ENCODE measurements at places on chromosomes 13 and 19.

DNA sequence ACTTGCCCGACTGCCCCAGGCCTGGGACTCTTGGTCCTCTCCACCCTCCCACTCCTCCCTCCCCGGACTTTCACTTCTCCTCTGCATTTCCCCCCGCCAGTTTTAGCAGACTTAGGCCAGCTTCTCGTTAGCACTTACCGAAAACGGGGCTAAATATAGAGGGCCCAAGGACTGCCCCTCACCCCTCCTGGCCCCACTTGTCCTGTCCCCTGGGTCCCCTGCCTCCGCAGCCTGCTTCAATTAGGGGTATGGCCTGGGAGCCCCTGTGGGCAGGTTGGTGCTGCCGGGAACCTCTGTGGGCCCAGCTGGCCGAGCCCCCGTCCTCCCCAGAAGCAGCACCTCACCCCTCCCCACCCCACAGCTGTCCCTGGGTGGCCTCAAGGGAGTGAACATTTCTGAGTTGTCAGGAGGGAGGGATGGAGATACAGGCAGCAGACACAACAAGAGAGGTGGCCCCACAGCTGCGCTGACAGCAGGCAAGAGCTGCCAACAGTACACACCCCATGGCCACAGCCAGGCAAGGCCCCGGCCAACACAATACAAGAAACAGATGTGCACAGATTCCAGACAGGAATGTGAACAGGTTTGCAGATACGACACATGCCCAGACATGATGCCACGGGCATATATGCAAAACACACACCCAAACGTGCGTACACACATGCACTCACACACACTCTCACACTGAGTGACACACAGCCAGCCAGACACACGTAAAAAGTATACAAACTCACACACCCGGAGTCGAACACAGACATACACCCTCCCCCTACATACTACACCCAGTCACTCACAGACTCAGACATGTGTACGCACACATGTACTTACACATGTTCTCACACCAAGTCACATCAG is 2.6 kb downstream of the POU2F2 start:
- DNase-seq: no peak

GRCh38 chr19:4140237-4140711 is 13.2 kb upstream of the CREB3L3 start:
- peak; percentile 30 for DNase-seq

DNA sequence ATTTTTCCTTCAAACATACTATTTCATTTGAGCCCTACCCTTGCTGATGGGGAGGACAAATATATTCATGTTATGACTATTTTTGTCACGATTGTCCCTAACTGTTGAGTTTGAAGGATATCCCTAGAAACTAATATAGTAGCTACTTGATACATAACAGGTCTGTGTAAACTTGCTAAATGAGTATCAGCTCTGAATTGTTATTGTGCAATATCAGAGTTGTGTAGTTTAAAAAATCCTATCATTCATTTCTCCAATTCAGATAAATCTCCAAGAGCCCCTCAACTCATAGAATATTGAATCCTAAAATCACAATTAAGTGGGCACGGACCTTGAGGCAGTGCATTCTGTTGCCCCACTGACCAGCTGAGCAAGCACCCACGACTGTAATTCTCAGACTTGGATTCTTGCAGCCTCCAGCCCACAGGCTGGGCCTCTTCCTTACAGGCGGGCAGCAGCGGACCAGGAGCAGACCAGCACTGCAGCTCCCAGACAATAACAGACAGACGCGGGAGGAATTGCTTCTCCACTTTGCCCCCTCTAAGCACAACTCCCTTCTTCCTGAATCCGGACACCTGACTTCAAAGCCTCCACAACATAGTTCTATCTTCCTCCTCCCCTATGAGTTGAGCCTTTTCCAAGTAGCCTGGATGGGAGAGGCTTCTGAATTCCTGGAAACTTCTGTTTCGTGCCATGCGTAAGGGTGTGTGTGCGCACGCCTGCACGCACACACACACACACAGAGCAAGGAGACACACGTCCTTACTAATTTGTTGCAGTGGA is 337.6 kb upstream of the ARGLU1 start:
- no peak for DNase-seq

- no peak for DNase-seq
Observed at GRCh38 chr13:62251734-62252133, 836.1 kb upstream of the PCDH20 start.

DNA sequence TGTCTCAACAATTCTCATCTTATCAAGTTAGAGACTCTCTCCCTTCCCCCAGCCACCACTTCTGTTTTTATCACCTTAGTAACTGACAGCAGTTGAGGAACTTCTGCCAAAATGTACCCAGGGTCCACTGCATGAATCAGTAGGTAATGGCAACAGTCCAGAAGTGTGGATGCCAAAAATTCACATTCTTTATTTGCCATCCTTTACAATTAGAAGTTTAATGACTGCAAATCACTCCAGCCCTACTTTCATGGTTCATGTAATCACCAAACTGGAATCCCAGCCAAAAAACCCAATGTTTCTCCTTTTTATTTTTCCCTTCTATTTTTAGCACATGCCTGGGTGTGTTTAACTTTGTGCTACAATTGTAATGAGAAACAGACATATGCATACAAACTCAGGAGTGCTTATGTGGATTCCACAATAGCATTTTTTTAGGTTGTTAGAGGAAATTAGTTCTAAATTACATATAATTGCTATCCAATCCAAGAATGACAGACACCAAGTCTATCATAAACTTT is 243.5 kb downstream of the RGCC start:
- DNase-seq: no peak

- no peak for DNase-seq
Observed at GRCh38 chr19:48685583-48685982, 10.2 kb upstream of the FUT2 start.

DNA sequence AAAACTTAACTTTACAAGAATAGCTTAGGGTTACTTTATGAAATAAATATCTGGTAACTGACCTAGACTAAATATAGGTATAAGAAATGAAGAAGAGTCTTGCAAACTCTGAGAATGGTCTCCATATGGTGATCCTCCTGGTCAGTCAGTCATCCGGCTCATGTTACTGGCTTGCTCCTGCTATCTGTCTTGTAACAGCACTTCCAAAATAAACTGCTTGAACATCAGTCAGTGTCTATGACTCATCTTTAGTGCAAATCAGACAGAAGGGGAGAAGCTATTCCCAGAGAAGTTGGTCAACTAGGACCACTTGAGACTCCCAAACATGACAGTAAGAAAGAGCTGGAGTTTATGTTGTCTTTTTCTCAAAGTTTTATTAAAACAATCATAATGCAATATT is 1550.9 kb downstream of the PCDH9 start:
- no peak for DNase-seq

DNA sequence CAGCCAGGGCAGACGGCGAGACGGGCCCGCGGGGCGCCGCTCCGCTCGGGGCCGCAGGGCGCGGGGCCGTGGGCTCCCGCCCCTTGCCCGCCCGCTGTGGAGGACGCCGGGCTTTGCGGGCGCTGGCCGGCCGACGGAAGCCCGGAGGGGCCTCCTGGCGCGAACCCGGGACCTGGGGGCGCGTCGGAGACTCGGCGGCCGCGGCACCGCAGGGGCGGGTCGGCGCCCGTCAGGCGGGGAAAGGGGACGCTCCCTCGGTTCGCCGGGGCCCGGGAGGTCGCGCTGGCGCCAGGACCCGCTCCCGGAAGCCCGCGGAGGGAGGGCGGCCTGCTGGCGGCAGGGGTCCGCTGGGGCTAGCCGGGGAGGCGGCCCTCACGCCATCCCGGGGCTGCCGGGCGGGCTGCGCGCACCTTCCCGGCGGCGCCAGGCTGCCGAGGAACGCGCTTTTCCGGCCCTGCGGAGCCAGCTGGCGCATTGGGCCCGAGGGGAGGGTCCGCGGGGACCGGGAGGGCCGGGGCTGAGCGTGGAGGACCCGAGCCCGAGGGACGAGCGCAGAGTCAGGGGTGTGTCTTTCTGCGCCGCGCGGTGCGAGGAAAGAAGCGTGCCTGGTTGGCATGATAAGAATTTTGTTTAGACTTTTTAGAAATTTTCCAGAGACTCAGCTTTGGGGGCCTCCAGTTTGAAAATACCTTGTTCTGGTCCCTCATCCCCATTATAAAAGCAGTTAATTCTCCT is 511 bp downstream of the GARRE1 start:
- no peak for DNase-seq

DNA sequence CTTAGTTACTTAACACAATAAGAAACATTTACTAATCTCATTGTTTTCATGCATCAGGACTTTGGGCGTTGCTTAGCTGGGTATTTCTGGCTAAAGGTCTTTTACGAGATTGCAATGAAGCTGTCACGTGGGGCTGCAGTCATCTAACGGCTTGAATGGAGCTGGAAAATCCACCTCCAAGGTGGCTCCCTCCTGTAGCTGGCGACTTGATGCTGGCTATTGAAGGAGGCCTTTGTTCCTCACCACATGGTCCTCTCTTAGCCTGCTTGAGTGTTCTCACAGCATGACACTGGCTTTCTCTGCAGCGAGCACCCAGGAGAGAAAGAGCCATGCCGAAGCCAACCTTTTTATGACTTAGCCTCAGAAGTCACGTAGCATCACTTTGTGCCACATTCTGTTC is 92.0 kb downstream of the NHLRC3 start:
- DNase-seq: no peak

- no peak for DNase-seq
Observed at GRCh38 chr13:100460266-100460665, 128.3 kb downstream of the GGACT start.

DNA sequence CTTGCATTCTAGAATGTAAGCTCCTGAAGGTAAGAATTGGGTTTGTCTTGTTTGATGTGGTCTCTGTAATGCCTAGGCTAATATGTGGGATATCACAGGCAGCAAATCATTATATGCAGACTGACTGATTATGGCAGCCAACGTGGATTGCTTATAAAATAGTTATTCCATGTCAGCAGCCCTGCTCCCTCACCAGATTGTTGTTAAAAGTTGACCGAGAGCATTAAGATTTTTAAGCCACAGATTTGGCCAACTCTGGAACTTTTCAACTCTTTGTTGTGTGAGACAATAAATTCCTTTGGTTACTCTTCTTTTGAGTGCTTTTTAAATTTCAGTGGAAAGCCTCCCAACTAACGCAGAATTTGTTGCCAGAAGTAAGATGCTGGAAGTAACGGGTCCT is 92.6 kb upstream of the FAM216B start:
- DNase-seq: no peak

- DNase-seq: no peak
Observed at GRCh38 chr13:87324558-87324957, 346.6 kb upstream of the SLITRK5 start.

DNA sequence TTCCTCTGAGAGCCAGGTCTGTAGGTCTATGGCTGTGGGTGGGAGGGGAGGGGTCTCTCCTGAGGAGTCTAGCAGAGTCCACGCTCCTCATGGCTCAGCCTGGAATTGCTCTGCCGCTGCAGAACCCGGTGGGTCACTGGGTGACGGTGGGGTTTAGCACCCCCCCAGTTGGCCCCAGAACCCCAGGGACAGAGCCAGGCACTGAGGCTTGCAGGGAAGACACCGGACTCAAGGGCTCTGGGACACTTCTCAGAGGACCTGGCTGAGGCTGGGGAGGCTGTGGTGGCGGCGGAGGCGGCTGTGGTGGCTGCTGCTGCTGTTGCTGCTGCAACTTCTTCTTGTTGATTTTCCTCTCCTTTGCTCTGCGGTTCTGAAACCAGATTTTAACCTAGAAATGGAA is 6.1 kb downstream of the CDX2 start:
- DNase-seq: no peak

- DNase-seq: no peak
Observed at GRCh38 chr19:29404951-29405727, 120.7 kb upstream of the VSTM2B start.

DNA sequence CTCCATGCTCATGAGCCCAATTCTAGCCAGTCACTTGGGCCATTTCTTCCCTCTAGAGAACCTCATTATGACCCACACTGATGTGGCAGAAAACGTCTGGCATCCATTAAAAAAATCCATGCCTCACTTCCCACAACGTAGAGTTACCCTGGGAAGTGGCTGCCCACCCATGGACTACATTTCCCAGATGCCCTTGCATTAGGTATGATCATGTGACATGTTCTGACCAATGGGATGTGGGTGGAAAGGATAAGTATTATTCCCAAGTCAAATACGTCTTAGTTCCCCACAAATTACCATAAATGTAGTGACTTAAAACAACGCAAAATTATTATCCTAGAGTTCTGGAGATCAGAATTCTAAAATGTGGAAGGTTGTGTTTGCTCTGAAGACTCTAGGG is 47.9 kb upstream of the ZNRF4 start:
- no peak for DNase-seq

- no peak for DNase-seq
Observed at GRCh38 chr19:49244256-49244655, 80.7 kb downstream of the SLC6A16 start.

DNA sequence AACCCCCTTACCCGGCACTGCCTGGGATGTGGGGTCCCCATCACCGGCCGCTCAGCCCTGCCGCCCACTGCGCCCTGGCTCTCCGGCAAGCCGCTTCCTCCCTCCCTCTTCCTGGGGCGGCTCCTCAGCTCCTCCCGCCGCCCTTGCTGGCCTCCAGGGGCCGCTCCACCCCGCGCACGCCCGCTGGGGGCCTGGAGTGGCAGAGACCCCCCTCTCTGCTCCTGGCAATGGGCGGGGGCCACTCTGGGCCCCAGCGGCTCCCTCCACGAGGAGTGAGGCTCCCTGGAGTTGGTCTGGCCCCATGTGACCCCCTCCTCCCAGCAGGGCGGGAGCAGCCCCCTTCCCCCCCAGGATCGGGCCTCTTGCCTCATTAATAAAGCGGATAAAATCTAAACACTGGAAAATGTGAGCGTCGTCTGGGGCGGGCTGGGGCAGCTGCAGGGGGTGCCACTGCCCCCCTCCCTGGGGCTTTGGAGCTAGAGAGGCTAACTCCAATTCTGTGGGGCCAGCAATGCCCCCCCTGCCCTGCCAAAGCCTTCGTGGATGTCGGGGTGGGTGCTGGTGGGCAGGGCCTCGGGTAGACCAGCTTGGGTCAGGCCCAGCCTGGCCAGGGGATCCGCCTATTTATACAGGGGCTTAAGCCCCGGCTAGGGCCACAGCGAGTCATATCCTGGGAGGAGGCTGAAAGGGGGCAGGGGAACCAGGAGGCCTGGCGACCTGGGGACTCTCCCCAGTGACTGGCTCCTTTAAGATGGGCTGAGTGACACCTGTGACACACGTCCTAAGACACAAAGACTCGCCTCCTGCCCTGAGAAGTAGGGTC is at the start of gene PTGER1:
TSS of gene PTGER1 (minus strand) at position 104 of the 823 bp plus-strand sequence. CDS start 1,034 bp downstream, outside the sequence.
- DNase-seq: no peak

DNA sequence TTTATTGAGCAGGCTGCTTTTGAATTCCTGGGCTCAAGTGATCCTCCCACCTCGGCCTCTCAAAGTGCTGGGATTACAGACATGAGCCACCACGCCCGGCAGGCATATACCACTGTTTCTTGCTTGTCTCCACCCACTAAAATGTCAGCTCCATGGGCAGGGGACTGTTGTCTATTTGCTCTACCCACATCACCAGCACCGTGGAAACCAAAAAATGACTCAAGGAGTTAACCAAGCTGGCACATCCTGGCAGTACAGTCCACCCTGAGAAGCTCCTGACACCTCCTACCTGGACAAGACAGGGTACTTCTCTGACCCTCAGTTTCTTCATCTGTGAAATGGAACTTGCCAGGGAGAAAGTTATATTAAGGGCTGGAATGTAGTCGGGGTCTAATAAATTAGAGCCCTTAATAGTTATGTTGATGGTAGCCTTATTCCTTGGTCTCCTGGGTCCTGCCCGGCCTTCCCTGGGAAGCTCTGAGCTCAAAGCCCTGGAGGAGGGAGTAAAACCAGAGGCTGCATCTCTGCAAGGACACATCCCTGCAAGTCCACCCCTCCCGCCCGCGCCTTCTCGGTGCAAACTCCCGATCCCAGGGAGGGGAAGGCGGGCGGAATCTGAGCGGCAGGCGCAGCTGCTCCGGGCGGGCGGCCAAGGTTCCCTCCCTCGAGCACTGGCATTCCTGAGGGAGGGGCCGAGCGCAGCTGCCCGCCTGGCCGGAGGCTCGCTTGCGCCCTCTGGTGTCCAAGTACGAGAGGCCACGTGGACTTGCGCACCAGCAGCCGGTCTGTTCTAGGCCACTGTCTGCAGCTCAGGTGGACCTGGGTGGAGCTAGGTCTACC is 14.1 kb downstream of the RDH8 start:
- peak; percentile 90 for DNase-seq
